Osteoblast (primary cell): ENCODE measurements at places on chromosomes 7 and 10. TPM values are rescaled to one million over a fixed set of nuclear protein-coding genes. Genes with fewer than 3 reads are reported as not detected.

- no peak for DNase-seq
- H3K4me3 ChIP-seq = no peak overlapping the region
- peaks cover 27% of the 10 kb centered on the region for H3K4me1 ChIP-seq
- no peak overlapping the region for H3K27ac ChIP-seq
- H3K36me3 ChIP-seq = no peaks in the 10 kb centered on the region
Measured at GRCh38 chr10:44014644-44015250, 366.1 kb upstream of the ZNF32 start.

DNA sequence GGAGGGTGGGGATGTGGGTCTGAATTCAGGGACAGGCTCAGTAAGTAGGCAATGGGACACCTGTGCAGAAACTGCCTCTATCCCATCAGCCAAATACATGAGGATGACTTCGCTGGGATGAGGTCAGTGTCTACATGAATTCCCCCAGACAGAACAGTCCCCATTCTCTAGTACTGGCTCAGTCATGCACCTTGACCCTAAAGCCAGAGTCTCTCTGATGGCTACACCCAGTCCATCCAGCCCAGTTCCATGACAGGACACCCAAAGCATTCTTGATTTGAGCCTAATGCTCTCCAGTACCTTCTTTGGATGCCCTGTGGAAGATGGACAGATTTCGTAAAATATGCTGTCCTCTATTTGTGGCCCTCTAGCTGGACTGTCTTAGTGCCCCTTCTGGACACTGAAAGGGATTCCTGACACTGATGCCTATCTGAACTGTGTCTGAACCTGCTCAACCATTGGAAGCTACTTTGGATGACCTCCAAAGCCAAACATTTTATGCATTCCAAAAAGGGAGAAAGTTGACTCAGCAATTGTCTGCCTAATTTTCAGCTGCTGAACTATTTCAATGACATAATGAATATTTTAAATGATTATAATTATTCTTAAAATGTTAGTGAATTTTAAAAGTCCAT lies 14.6 kb downstream of the SFRP4 start:
- no peak for DNase-seq
- H3K4me3 ChIP-seq = no peak overlapping the region
- H3K4me1 ChIP-seq = peaks cover 17% of the 10 kb centered on the region
- H3K27me3 ChIP-seq = peaks cover 2% of the 10 kb centered on the region

- H3K27ac ChIP-seq = no peak overlapping the region
- no peaks in the 10 kb centered on the region for H3K4me1 ChIP-seq
- no peaks in the 10 kb centered on the region for H3K36me3 ChIP-seq
- H3K4me3 ChIP-seq = no peak overlapping the region
- peaks cover 16% of the 10 kb centered on the region for H3K27me3 ChIP-seq
Measured at GRCh38 chr7:151925446-151926335, 30.6 kb upstream of the GALNTL5 start.

- peak overlapping the region; percentile 92 for H3K4me3 ChIP-seq
- peak overlapping the region; percentile 95 for H3K27ac ChIP-seq
- peaks cover 59% of the 10 kb centered on the region for H3K4me1 ChIP-seq
Measured at GRCh38 chr7:27188386-27189294, 3.6 kb upstream of the HOXA11 start.

- H3K4me3 ChIP-seq = no peak overlapping the region
- no peak overlapping the region for H3K27ac ChIP-seq
- H3K27me3 ChIP-seq = no peaks in the 10 kb centered on the region
- H3K4me1 ChIP-seq = no peaks in the 10 kb centered on the region
- H3K36me3 ChIP-seq = no peaks in the 10 kb centered on the region
Measured at GRCh38 chr7:72064916-72065315, 347.2 kb downstream of the CALN1 start.

GRCh38 chr7:11689096-11689495 lies 142.9 kb downstream of the THSD7A start:
- H3K27ac ChIP-seq = no peak overlapping the region
- no peaks in the 10 kb centered on the region for H3K27me3 ChIP-seq
- H3K4me3 ChIP-seq = no peak overlapping the region
- no peaks in the 10 kb centered on the region for H3K4me1 ChIP-seq
- DNase-seq = no peak

DNA sequence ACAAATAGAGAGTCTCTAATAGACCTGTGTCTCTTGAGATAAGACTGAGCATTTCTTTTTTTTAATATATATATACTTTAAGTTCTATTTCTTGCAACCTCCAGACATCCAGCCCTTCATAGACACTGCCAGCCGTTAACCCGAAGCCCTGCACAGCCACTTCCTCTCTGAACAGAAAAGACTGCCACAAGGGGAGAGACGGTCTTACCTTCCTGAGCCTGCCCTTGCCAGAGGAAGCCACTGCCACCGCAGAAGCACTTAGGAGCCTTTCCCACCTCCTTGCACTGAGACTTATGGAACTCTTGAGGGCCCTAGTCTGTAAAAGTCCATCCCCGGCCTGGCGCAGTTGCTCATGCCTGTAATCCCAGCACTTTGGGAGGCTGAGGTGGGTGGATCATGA lies 31.8 kb upstream of the PRSS1 start:
- DNase-seq = no peak
- no peaks in the 10 kb centered on the region for H3K36me3 ChIP-seq
- no peaks in the 10 kb centered on the region for H3K4me1 ChIP-seq
- H3K27ac ChIP-seq = no peak overlapping the region

GRCh38 chr10:6037422-6037821 lies 24.7 kb downstream of the IL2RA start:
- DNase-seq = no peak
- peaks cover 33% of the 10 kb centered on the region for H3K27me3 ChIP-seq
- no peaks in the 10 kb centered on the region for H3K36me3 ChIP-seq
- H3K4me1 ChIP-seq = no peaks in the 10 kb centered on the region
- no peak overlapping the region for H3K4me3 ChIP-seq

DNA sequence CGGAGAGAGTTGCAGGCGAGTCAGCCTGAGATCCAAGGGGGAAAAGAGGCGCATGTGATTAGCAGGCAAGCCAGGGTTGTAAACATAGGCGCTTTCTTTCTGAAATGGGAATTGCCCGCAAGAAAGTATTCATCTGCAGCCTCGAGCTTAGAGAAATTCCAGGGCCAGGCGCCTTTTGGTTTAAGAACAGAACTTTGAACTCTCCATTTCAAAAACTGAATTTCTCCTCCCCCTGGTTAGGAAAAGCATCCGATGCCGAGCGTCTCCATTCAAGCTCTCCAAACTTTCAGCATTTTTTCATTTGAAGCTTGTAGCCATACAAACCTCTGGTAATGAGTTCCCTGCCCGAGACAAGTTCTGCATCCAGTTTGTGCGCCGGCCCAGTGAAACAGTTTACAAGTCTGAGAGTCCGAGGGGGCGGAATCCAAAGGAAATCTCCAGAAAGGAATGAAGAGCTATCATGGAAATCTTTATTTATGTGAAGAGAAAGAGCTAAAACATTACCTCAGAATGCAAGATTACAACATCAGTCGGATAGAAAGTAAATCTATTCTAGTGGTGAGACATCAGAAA lies 69.9 kb downstream of the FAM204A start:
- H3K27me3 ChIP-seq = no peaks in the 10 kb centered on the region
- H3K36me3 ChIP-seq = no peaks in the 10 kb centered on the region
- peak; percentile 58 for DNase-seq
- no peak overlapping the region for H3K27ac ChIP-seq

GRCh38 chr10:124756156-124756903 lies 12.2 kb upstream of the FAM53B start:
- no peaks in the 10 kb centered on the region for H3K4me1 ChIP-seq
- H3K27me3 ChIP-seq = no peaks in the 10 kb centered on the region
- no peak for DNase-seq
- no peak overlapping the region for H3K4me3 ChIP-seq
- peaks cover 33% of the 10 kb centered on the region for H3K36me3 ChIP-seq
- H3K27ac ChIP-seq = no peak overlapping the region

GRCh38 chr7:55005241-55005851 lies 13.5 kb upstream of the EGFR start:
- no peaks in the 10 kb centered on the region for H3K36me3 ChIP-seq
- H3K27me3 ChIP-seq = no peaks in the 10 kb centered on the region
- no peaks in the 10 kb centered on the region for H3K4me1 ChIP-seq
- H3K4me3 ChIP-seq = no peak overlapping the region

- no peak overlapping the region for H3K27ac ChIP-seq
- no peaks in the 10 kb centered on the region for H3K36me3 ChIP-seq
- no peak for DNase-seq
- H3K27me3 ChIP-seq = no peaks in the 10 kb centered on the region
Measured at GRCh38 chr10:86103391-86104101, 263.0 kb downstream of the GRID1 start.

DNA sequence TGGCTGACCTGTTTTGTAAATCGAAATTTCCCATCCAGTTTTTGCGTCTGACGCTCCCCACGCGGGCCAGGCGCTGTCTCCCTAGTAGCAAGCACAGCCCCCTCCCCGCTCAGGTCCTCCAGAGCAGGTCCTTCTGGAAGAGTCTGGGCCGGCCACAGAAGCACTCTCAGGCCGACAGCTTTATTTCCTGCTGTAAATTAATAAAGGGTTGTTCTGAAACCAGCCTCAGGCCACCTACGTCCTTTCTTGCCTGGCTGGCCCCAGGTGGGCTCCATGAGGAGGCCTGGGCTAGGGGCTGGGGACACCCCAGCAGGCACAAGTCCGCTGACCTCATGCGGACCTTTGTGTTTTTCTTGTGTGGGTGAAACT lies 35.2 kb downstream of the CAMK2B start:
- no peak overlapping the region for H3K27ac ChIP-seq
- DNase-seq = peak; percentile 65
- peaks cover 44% of the 10 kb centered on the region for H3K27me3 ChIP-seq
- H3K4me1 ChIP-seq = no peaks in the 10 kb centered on the region
- no peak overlapping the region for H3K4me3 ChIP-seq
- no peaks in the 10 kb centered on the region for H3K36me3 ChIP-seq

DNA sequence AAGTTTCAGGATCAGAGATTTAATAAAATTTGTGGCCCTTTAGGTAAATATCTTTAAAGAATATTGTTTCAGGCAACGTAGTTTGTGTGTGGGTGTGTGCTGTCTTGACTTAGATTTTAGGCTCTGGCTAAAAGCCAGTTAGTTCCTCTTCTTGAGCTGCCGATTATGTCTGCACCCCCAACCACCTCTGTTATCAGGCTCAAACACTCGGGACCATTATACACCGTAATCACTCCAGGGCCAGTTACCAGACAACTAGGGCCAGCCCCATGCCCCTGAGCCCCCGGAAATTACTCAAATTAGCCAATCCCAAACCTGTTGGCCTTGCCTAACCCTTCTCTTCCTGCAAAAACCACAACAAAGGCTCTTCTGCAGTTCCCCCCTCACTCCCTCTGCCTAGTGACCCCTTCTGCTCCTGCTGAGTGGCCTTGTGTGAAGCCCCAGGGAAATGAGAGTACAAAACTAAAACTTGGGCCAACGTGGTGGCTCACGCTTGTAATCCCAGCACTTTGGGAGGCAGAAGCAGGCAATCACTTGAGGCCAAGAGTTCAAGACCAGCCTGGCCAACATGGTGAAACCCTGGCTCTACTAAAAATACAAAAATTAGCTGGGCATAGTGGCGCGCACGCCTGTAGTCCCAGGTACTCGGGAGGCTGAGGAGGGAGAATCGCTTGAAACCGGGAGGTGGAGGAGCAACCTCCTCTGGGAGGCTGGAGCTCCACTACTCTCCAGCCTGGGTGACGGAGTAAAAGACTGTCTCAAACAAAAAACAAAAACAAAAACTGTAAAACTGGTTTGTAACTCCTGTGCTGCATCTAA lies 9.2 kb upstream of the HNRNPF start:
- no peak overlapping the region for H3K27ac ChIP-seq
- no peaks in the 10 kb centered on the region for H3K27me3 ChIP-seq
- no peaks in the 10 kb centered on the region for H3K36me3 ChIP-seq
- no peak overlapping the region for H3K4me3 ChIP-seq

DNA sequence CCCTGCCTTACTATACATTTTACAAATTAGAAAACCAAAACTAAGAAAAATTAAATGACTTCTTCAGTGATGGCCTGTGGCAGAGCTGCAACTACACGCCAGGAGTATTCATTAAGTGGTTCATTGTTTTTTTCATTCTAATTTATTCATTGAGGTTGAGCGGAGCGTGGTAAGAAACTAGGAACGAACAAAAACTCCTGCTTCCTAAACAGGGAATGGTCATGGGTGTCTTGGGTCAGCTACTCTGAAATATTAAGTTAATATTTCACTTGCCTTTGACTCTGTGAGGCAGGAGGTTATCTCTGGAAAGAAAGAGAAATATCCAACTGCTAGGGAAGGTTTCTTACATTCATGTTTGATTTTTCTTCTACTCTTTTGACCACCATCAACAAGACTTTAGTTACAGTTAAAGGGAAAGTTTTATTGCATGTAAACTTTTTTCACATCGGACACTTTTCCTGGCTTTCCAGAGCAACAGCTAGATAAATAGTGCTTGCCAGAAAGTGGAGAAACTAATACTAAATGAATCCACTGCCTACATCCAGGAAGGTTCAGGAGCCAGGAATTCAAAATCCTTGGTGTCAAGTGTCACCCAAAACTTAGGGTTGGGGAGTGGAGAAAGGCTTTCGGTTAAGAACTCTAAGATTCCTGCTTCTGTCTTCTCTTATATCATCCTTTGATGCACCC lies 896 bp upstream of the GNG11 start:
- peaks cover 21% of the 10 kb centered on the region for H3K4me1 ChIP-seq
- H3K27me3 ChIP-seq = no peaks in the 10 kb centered on the region
- H3K36me3 ChIP-seq = no peaks in the 10 kb centered on the region
- H3K27ac ChIP-seq = peak overlapping the region; percentile 91
- peak overlapping the region; percentile 83 for H3K4me3 ChIP-seq

GRCh38 chr7:108497082-108497725 lies 28.7 kb downstream of the PNPLA8 start:
- no peaks in the 10 kb centered on the region for H3K27me3 ChIP-seq
- DNase-seq = peak; percentile 48
- no peak overlapping the region for H3K27ac ChIP-seq
- peaks cover 11% of the 10 kb centered on the region for H3K36me3 ChIP-seq
- H3K4me1 ChIP-seq = peaks cover 2% of the 10 kb centered on the region
- H3K4me3 ChIP-seq = no peak overlapping the region

DNA sequence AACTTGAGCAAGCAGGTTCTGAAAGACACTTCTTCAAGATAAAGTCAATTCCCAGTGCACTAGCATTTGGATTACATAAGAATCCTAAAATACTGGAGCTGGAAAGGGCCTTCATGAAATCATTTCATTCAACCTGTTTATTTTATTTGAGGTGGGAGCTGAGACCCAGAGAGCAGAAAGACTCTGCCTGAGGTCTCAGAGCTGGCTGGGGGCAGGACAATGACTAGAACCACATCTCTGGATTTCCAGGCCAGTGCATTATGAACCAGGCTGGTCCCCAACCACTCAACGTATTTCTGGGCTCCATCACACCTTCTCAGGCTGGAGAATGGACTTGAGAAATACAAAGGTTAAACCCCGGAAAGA lies 8.4 kb downstream of the ANXA11 start:
- H3K36me3 ChIP-seq = peaks cover 14% of the 10 kb centered on the region
- peaks cover 38% of the 10 kb centered on the region for H3K4me1 ChIP-seq
- H3K27ac ChIP-seq = peak overlapping the region; percentile 63

GRCh38 chr10:5965266-5965665 lies 12.1 kb downstream of the IL15RA start:
- H3K27ac ChIP-seq = no peak overlapping the region
- no peak for DNase-seq
- H3K27me3 ChIP-seq = no peaks in the 10 kb centered on the region
- H3K36me3 ChIP-seq = no peaks in the 10 kb centered on the region

The ZNF804B gene
- total RNA-seq = not detected in 2 replicates

The NEURL1 gene
- under 0.01 TPM in 1 of 2 replicates, not detected in the other for total RNA-seq

The CAV1 gene
- total RNA-seq = 291 and 337 TPM in 2 replicates

The CTNNA3 gene
- not detected in 2 replicates for total RNA-seq

The CYP3A5 gene
- under 0.01 TPM in 2 replicates for total RNA-seq

The ASZ1 gene
- total RNA-seq = not detected in 2 replicates

The ABCC2 gene
- total RNA-seq = 1.5 and 1.8 TPM in 2 replicates

The KCNH2 gene
- total RNA-seq = not detected in 2 replicates

The CARD11 gene
- under 0.01 TPM in 1 of 2 replicates, not detected in the other for total RNA-seq

The STOX1 gene
- total RNA-seq = under 0.01 and 0.29 TPM in 2 replicates

The PDE1C gene
- 143 and 149 TPM in 2 replicates for total RNA-seq

The METTL27 gene
- 8.7 and 8.8 TPM in 2 replicates for total RNA-seq
